ENCODE measurements at places on chromosomes 11 and 22.

DNA sequence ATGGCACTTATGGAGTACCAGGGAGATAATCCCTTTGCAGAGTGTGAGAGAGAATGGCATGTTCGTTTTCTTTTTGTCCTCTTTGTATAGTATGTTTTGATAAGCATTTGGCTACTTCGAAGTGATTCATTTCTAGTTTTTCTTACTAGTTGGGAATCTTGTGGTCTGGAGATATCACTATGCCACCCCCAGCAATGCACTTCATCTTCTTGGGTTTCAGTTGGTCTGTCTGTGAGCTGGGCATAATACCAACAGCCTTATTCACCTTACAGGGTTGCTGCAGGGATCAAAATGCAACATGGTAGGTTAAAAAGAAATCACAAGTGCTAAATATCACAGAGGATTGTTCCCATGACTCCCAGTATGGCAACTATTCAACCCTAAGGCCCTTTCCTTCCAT, 387.8 kb upstream of the CADM1 start:
- DNase-seq, result no peak

- DNase-seq, result no peak
These were observed 789 bp upstream of the CBX7 start for GRCh38 chr22:39153220-39153717.

DNA sequence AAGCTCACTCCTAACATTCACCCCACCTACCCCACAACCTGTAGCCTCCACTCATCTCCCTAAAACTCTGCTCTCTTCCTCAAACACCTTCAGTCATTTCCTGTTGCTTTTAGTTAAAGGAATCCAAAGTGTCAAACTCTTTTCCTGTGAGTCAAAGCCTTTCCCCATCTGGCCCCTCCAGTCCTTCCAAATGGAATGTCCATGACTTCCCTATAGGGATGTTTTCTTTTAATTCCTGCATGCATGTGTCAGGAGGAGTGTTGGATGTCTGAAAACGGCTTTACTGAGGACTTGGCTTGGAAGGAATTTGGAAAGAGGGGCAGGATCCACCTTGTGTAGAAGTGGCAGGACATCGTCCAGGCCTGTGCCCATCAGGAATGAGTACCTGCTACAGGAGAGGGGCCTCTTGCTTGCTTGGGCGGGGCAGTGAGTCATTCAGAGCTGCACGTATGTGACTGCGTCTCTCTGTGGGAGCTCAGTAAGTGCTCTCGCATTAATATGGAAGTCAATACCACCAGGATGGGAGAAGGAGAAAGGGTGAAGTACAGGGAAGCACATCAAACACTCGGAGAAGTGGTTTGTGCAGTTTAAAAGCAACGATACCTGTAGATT, 491.9 kb downstream of the OPCML start:
- no peak for DNase-seq

DNA sequence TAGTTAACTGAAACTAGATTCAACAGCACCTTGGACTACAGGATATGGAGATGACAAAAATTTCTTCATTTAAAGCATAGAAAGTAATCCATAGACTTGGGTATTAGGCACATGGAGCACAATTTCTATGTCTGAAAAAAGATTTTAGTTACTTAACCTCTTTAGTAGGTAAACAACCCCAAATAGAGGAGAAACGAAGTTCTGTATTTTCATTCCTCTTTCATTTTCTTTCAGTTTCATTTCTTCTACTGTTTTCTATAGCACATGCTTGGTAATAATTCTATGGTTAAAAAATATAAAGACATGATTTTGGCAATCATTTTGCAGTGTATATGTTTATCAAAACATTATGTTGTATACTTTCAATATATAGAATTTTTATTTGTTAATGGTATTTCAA, 99.5 kb downstream of the CASP12 start:
- no peak for DNase-seq

DNA sequence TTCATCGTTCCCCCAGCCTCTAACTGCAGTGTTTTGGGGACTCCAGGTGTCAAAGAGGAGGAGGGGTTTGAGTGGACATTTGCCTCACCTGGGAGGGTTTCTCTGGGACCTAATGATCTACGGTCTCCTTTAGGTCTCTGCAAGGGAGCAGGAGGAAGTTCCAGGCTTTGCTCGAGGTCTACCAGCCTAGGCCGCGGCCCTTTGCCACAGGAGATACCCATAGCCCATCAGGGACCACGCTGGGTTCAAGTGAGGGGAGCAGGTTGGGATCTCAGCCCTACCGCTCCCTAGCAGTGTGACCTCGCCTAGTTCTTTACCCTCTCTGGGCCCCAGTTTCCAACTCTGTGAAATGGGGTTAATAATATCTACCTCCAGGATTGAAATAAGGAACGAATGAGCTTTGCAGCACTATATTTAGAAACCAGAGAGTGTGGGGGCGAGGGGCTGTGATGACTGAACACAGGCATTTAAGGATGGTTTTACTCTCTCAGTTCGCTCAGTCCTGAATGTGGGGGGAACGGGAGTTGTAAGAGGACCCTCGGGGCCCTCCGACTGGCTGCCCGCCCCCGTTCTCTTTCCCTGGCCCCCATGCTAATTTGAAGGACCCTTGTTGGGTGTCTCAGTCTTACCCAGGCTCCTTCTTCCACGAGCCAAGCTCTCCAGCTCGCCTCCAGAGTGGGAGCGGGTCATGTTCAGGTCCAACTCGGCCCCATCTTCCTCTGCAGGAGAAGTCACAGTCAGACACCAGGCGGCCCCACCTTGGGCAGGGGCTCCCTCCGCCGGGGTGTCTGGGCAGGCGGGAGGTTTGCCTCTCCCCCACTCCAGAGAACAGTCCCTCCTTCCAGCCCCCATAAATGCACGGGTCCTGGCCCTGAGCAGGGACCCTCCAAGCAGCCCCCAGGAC, 11.7 kb downstream of the PDGFB start:
- DNase-seq, result no peak

DNA sequence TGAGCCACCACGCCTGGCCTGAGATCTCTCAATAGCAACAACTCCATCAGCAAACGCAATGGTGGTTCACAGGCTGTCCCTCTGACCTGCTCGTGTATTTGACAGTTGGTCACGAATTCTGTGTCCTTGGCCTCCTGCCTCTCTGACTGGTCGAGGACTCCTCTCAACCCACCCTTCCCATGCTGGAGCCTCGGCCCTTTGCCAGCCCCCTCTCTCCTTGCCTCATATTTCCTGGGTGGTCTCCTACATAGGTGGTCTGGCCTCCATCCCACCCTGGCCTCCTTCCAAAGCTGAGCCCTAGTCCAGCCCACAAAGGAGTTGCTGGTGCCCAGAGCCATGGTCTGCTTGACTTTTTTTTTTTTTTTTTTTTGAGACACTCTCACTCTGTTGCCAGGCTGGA, 11.4 kb upstream of the A4GALT start:
- no peak for DNase-seq

DNA sequence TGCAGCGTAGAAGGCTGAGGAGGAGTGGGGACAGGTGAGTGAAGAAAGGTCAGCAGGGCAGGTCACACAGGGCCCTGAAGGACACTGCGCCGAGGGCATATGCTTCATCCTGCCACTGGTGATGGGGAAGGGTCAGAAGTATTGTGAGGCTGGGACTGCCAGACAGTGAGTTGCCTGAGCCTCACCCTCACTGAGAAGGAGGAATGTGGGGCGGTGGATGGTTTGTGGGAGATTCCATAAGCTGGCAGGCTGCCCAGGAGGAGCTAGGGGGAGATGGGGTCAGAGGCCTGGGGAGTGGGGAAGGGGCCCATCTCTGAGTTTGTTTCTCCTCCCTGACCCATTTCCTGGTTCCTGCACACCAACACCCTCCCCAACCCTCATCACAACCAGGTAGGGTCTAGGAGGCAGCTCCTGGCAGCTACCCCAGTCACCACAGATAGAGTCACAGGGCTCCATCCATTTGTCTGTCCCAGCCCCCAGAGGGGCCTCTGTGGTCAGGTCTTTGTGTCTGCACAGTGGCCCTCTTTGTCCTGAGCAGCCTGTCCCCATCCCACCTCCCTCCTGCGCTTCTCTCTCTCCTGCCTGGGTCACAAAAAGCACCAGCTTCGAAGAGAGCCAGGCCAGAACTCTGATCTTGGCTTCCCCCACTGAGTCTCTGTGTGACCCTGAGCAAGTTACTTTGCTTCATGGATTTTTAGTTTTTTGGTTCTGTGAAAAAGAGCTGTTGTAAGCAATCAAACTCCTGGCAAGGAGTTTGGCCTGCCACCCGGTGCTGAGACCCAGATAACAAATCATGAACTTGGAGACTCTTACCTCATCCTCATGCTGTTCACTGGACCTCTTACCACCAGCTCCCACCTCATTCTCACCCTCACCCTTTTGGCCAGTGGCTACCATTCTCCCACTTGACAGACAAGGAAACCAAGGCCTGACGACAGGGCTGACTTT, 4.6 kb upstream of the P2RY2 start:
- DNase-seq, result no peak

DNA sequence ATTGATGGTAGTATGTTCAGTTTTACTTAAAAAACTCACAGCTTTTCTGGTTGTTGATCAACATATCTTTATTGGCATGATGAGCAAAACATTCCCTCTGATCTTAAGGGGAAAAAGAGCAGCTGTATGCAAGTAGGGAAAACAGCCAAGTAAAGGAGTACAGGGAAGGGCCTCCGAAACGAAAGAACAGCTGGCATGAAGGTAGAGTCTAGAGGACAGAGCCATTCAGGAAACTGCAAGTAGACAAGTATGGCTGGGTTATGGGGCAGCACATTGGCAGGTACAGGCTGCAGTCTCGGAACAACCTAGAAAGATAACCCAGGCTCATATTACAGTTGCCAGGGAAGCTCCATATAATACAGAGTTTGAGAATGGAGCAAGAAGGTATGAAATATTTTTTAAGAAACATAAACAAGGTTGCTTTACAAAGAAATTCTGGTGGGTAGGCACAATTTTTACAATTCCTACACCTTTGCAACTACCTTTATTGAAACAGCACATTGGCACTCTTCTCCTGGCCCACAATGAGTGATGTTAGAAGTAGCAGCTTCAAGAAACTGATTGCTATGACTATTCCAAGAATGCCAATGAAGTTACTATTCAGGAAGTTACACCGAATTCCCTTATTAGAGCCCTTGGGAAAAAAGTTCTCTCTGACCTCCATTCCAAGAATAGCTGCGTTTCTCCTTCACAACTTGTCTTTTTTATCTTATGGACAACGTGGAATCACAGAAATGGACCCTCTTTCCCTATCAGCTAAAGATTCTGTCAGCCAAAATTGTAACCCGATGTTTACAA, 45.2 kb downstream of the LGR4 start:
- no peak for DNase-seq

- no peak for DNase-seq
These were observed 163.1 kb upstream of the MPPED2 start for GRCh38 chr11:30749268-30749667.

DNA sequence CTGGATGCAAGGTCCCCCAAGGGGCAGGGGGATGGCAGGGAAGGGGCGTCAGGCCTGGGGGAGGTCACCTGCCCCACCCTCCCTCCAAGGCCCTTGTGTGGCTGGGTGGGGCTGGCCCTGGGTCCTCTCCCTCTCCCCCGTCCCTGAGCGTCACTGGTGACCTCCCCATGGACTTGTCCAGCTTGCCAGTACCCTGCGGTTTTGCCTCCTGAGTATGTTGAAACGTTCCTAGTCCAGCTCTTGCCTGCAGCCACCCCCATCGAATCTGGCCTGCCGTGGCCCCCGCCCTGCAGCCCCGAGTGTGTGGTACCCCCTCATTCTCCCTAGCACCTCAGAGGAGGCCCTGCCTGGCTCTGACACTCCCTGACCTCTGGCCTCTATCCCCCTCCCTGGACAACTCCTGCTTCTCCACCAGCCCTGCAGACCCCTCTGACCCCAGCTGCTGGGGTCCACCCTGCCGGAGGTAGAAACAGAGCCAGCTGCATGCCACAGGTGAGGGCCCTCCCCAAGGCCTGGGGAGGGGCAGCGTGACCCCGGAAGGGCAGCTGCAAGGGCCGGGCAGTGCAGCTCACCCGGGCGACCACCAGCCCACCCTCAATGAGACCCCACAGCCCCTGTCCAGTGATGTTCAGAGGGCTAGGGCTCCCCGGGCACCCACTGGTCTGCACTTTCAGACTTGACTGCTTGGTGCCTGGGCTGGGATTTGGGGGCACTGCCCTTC, 4.1 kb upstream of the MUC6 start:
- no peak for DNase-seq

GRCh38 chr11:13216019-13216710, 61.4 kb upstream of the BMAL1 start:
- DNase-seq, result peak; percentile 14

DNA sequence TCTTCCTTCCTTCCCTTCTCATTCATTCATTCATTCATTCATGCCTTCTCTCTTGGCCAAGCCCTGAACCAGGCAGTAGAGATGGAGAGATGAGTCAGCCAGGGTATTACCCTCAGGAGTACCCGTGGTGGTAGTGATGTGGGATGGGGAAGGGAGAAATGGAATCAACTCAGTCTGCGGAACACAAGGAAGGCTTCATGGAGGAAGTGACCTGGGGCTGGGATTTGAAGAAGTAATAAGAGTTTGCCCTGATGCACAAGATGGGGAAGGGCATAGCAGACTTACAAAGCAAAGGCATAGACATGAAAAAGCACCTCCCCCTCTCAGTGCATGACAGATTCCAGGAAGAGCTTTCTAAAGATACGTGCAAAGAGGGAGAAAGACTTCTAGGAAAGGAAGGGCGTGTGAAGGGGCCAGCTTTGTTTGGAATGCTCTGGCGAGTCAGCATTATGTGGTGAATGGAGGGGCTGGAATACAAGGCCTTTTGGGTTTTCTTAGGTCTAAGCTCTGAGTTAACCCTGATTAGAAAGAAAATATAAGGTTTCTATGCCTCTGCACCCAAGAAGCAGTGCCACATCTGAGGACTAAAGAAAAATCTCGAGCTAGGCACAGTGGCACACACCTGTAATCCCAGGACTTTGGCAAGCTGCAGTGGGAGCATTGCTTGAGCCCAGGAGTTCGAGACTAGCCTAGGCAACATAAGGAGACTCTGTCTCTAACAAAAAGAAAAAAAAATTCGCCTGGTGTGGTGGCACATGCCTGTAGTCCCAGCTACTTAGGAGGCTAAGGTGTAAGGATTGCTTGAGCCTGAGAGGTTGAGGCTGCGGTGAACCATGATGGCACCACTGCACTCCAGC, 36.4 kb upstream of the ACER3 start:
- no peak for DNase-seq

GRCh38 chr11:119087123-119087522, 2.4 kb downstream of the HMBS start:
- DNase-seq, result no peak
